ENCODE measurements at places on chromosomes 2 and 18. TPM values are rescaled to one million over a fixed set of nuclear protein-coding genes. Genes with fewer than 3 reads are reported as not detected.

DNA sequence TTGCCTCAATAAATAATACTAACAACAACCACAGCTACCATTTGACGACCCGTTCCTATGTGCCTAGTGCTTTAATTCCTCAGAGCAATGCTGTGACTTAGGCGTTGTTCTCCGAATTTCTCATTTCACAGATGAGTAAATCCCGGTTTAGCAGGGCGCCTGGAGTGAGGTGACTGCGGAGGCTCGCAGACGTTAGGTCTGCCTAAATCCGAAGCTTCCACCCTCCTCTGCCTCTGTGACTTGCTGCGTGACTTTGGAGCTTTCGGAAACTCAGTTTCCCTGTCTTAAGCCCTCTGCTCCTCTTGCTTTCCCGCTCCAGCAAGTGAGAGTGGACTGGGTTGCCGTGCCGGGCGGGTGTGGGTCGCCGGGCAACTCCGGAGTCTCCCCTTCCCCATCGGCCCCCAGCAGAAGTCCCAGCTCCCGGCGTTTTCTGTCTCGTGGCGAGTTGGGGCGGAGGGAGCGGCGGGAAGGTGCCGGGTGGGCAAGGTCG lies 711 bp upstream of the ATOH8 start:
- peak overlapping the region; percentile 72 for H3K4me3 ChIP-seq
- no peaks in the 10 kb centered on the region for H3K36me3 ChIP-seq
- peaks cover 78% of the 10 kb centered on the region for H3K4me1 ChIP-seq
- peaks cover 56% of the 10 kb centered on the region for H3K27me3 ChIP-seq
- H3K27ac ChIP-seq, result peak overlapping the region; percentile 15

The FBXO36 gene
- polyA plus RNA-seq, result 2.5 TPM

The VIT gene
- polyA plus RNA-seq, result 5.1 TPM

GRCh38 chr18:72833471-72833870 lies 34.3 kb downstream of the NETO1 start:
- H3K4me3 ChIP-seq, result no peak overlapping the region
- H3K4me1 ChIP-seq, result no peaks in the 10 kb centered on the region
- H3K36me3 ChIP-seq, result no peaks in the 10 kb centered on the region
- DNase-seq, result no peak
- H3K27me3 ChIP-seq, result no peaks in the 10 kb centered on the region

Measured in muscle of leg (tissue), 16 donors.